ENCODE measurements at places on chromosomes 5 and 9.
A peak's percentile ranks its signal among the peaks of the same experiment; 100 is the strongest.

DNA sequence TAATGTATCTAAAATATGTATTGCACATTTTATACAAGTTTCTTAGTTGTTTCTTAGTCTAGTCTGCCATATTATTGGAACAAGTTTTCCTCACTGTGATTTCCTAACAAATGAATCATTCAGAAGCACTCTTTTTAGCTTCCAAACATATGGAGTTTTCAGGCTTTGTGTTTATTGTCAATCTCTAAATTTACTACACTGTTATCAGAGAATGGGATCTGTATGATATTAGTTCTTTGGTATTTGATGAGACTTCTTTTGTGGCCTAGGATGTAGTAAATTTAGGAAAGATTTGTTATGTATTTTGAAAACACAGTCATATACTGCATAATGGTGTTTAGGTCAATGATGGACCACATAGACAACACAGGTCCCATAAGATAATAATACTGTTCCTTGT lies 25.7 kb downstream of the SREK1IP1 start:
- no peak for DNase-seq

DNA sequence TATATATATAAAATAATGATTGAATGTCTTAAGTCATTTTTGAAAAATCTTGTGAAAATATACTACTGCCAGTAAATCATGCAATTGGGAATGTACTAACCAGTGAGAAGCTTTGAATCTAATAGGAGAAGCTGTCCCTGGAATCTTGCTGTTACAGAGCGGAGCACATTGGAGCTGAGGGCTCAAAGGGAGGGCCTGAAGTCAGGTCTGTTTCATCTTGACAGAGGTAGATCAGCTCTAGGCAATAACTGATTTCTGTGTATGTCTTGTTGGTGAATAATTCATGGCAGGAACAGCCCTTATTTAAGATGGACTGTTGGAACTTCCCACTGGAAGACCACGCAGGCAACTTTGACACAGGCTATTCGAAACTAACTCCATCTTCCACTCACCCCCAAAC lies 17.5 kb downstream of the CAMK4 start:
- DNase-seq: no peak

DNA sequence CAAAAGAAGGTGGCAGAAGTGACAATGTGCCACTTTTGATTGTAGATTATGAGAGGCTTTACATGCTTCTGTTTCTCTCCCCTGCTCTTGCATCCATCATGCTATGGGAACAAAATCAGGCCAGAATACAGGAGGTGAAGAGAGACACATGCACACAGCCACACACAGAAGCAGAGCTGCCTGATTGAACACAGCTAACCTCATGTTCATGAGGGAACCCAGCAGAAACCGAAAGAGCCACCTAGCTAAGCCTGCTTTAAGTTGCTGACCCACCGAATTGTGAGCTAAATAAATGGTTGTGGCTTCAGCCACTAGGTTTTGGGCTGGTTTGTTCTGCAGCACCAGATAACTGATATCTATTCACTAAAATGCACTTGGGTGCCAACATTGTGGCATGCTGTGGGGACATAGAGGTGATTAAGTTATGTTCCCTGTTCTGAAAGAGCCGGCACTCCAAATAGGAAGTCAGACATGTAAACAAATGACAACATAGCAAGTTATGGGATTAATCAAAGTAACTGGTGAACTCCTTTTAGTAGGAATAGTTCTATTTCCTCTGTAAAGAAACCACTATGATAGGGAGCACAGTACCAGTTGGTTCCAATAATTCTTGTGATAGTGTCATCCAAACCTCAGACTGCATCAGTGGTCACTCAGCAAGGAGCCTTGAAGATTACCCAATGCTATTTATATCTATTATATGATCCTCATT lies 93.6 kb upstream of the TNC start:
- DNase-seq: no peak

GRCh38 chr9:29332789-29333188 lies 1759.5 kb upstream of the C9orf72 start:
- no peak for DNase-seq

GRCh38 chr9:114335745-114336144 lies 6.1 kb downstream of the ORM2 start:
- no peak for DNase-seq

- no peak for DNase-seq
These were observed 149.8 kb upstream of the RAPGEF1 start for GRCh38 chr9:131889437-131890251.

DNA sequence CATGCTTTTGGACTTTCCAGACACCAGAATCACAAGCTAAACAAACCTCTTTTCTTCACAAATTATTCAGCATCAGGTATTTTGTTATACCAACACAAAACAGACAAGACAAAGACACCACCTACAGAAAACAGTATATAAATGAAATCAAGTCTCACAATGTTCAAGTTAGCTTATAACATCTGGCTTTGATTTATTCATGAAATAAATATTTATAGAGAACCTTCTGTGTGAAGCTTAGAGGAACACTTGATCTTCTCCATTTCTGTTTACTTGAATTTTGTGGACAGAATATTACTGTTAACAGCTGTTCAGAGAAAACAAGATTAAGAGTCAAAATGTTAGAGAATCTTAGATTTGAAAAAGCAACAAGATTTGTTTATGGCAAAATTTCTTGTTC lies 137.4 kb upstream of the PRR16 start:
- DNase-seq: no peak

- no peak for DNase-seq
These were observed 416.5 kb upstream of the CCNH start for GRCh38 chr5:87829217-87829551.

- DNase-seq: peak; percentile 71
These were observed 589 bp downstream of the CKS2 start for GRCh38 chr9:89311346-89312221.

DNA sequence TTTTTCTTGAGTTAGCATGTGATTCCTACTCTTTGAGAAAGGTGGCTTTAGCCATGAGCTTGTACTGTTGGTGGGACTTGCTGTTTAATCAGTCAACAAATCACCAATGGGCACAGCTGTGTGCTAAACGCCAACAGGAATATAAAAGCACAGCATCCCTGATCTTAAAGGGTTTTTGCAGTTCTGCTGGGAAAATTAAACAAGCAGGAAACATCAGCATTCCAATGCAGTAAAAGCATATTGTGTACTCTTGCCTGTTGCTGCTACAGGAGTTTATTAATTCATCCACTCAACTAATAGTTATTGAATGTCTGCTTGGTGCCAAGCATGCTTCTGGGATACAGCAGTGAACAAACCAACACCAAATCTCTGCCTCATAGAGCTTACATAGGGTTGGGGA lies 27.4 kb upstream of the F2RL1 start:
- DNase-seq: no peak

DNA sequence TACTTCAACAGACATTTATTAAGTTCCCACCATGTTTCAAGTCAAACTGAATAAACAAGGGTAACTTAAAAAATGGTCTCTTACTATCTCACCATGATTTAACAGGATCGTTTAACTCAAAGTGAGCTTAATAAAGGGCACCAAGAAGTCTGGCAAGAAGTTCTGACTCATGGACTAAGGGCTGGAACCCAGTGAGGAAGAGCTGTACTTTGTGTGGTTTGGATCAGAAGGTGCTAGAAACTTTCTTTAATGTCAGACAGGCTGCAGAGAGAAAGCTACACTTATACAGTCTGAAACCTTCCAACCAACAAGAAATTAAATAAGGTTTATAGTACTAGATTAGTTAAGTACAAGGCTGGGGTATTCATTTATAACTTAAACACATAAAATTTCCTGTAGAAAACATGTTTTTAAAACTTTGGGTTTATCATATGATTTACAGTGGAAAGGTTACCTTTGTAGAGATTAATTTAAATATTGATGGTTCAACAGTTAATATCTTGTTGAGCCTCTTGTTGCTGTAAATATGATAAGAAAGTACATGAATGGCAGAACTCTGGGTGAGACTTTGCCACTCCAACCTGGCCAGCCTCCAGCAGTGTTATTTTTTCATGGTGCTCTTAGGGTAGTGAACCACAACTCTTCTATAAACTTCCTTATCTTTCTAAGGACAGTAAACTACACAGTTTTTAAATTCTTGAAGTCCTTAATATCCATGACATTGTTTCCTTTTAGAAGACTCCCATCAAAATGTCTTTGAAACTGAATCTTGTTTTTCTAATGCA lies 162.8 kb downstream of the MAN2A1 start:
- no peak for DNase-seq
